ENCODE measurements at places on chromosomes 16 and 17. TPM values are rescaled to one million over a fixed set of nuclear protein-coding genes. Genes with fewer than 3 reads are reported as not detected.

The KRT12 gene
- total RNA-seq = not detected

DNA sequence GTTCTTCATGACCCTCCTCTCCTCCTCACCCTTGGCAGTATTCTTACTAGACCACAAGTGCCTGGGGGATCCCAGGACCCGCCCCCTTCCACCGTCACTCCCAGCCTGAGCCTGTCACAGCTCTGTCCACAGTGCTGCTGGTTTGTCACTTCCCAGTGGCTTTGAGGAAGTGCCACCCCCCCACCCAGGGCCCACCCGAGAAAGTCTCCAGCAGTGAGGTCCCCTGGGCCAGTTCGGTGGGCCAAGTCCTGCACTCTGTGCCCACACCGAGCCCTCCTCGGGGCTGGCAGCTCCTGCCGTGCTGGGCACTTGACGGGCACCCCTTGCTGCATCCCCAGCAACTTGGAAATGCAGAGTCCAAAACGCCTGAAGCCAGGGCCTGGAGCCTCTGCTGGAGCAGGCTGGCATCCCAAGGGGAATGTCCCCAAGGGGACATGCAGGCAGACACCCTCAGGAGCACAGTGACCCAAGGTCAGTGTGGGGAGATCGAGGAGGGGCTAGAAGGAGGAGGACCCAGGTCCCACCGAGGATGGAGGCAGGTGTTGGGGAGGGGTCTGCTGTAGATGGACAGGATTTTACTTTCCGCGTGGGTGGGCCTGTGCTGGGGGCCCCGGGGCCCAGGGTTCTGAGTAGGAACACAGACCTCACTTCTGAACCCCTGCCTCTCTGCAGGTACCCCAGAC, 15.5 kb downstream of the MMP15 start:
- DNase-seq = no peak

DNA sequence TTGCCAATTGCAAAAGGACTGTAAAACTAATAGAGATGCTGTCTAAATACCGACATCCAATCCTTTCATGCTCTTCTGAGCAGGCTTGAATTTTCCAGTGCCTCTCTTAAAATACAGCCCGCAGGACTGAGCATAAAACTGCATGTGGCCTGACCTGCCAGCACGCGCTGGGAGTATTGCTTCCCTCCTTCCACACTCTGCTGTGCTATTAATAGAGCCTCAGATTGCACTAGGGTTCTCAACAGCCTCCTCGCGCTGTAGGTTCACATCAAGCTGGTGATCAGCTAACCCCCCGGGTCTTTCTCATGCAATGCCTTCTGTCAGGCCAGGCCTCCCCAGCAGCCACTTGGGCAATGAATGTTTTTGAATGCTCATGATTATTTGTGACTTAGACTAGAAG, 14.2 kb upstream of the MSI2 start:
- no peak for DNase-seq

GRCh38 chr17:77442976-77443747, 302.4 kb downstream of the SEC14L1 start:
- no peak for DNase-seq

The NEK8 gene
- 2.2 TPM for total RNA-seq

GRCh38 chr16:6918646-6919045, 414.0 kb upstream of the RBFOX1 start:
- no peak for DNase-seq

The KLHL10 gene
- total RNA-seq = not detected

DNA sequence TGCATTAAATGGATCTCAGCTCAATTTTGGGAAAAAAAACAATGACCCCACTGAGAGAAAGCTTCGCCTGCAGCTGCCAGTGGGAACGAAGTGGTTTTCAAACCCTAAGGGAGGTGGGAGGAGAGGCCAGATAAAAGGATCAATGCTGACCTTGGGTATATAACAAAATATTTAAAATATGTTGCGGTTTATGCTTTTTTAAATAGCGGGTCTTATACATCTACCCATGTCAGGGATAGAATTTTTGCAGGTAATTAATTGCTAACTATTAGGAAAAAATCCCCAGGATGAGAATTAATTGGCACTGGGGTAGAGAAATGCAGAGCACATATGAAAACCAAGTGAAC, 10.9 kb upstream of the FOXF1 start:
- DNase-seq = no peak

DNA sequence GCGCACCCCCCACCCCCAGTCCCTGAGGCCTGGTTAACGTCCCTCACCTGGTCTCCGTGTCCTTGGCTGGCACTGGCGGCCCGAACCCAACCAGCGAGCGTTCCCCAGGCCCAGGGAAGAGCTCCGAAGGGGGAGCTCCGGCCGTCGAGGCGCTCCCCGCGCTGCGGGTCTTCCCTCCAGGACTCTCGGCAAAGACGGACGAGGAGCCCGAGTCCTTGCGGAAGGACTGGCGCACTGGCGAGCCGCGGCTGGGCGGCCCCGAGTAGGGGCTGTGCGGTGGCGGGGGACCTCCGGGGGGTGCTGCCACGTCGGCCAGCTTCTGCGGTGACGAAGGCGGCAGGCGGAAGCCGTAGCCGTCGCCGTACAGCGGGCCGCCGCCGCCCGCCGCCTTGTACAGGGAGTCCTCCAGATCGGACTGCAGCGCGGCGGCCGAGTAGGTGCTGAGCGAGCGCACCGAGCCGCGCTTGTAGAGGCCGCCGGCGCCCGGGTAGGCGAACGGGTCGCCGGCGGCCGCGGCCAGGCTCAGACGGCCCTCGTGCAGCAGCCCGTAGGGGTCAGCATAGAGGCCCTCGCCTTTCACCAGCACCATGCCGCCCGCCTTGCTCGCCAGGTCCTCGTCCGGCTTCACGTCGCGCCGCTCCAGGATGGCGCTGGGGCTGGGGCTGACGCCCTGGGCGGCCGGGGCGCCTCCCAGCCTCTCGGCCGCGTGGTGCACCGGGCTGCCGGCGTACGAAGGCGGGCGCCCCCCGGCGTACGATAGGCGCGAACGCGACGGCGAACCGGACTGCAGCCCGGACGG, 44.1 kb downstream of the SRCIN1 start:
- no peak for DNase-seq

- no peak for DNase-seq
Observed at GRCh38 chr17:7440113-7440833, 961 bp downstream of the FGF11 start.

DNA sequence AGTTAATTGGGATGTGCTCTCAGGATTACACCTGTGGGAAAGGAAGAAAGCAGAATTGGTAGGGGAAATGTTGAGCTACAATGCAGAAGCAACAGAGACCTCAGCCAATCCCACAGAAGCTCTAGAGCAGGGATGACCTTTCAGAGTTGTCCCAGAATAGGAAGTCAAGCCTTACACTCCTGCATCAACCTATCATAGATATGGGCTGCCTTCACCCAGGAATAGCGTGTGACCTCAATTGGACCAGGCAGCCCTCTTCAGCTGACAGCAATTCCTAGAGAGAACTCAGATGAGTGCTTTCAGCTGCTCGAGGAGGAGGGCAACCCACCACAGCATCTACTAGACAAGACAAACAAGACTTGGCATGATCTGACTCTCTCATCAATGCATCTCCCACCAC, 189.7 kb downstream of the TMEM132E start:
- DNase-seq = no peak

Data from Caki2 (cell line).